ENCODE measurements at places on chromosomes 7 and 10.

DNA sequence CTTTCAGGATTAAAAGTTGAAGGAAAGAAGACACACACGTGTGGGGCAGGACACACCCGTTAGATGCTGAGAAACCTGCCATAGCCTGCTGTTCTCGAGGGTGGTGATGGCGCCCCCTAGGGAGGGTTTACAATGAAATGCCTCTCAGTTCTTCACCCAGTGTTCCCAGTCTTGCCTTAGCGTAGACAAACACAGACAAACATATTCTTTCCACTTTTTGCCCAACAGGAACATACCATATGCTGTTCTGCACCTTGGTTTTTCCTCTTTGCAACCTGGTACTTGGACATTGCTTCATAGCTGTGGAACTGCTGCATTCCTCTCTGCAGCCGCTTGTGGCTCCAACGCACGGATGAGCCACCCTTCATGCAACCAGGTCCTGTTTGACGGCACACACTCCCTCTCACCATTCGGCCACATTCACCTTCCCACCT, 23.3 kb upstream of the HSPA12A start:
- DNase-seq, result peak; percentile 22

GRCh38 chr10:133096616-133097269, 9.0 kb downstream of the ADGRA1 start:
- peak; percentile 16 for DNase-seq

GRCh38 chr7:1939434-1940401, 269.6 kb downstream of the ELFN1 start:
- DNase-seq, result peak; percentile 32

DNA sequence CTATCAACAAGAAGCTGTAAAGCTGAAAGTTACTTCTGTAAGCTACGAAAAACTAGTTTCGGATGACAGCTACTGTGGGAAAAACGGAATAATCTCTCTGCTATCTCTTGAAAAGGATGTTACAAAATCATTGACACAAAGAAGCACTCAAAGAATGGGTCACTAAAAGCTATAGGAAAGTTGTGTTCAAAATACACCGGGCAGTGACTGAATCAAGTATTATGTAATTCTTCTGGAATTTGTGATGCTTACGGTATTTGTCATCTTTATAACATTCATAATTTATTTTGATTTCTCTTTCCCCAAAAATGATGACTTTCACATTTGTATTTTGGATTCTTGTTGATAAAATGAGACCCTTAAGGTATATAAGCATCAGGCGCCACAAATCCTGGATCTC, 112.1 kb upstream of the KLF6 start:
- DNase-seq, result no peak

- DNase-seq, result no peak
Measured at GRCh38 chr7:2924866-2925840, 81.0 kb upstream of the GNA12 start.
